ENCODE measurements at places on chromosomes 5 and 9. TPM values are rescaled to one million over a fixed set of nuclear protein-coding genes. Genes with fewer than 3 reads are reported as not detected.

The C5orf22 gene
- 25.7 TPM for total RNA-seq

The PDE6A gene
- 0.58 TPM for total RNA-seq

The GPRIN1 gene
- 16.2 TPM for total RNA-seq

The GPR150 gene
- 1.6 TPM for total RNA-seq

The PHF24 gene
- total RNA-seq, result not detected

The C5orf63 gene
- total RNA-seq, result 2.5 TPM

The CNTNAP3B gene
- total RNA-seq, result not detected

The DBH gene
- total RNA-seq, result not detected

The SPINK1 gene
- total RNA-seq, result not detected

The MAN2A1 gene
- total RNA-seq, result 129 TPM

The LARP1 gene
- 67.6 TPM for total RNA-seq

The SLC28A3 gene
- 0.13 TPM for total RNA-seq

The SPRY4 gene
- 36.4 TPM for total RNA-seq

The SPACA9 gene
- 4.1 TPM for total RNA-seq

The MEGF10 gene
- 21.0 TPM for total RNA-seq

The IFNA2 gene
- not detected for total RNA-seq

The CCDC180 gene
- total RNA-seq, result not detected

The RNF44 gene
- 10.5 TPM for total RNA-seq

The IL4 gene
- not detected for total RNA-seq

The TAF7 gene
- total RNA-seq, result 67.6 TPM

The LCN1 gene
- total RNA-seq, result not detected

The PDE8B gene
- not detected for total RNA-seq

The FBLL1 gene
- 0.32 TPM for total RNA-seq

The NLN gene
- total RNA-seq, result 40.7 TPM

The PCDH12 gene
- total RNA-seq, result under 0.01 TPM

The AMBP gene
- total RNA-seq, result not detected

The NINJ1 gene
- total RNA-seq, result 18.5 TPM

The GABRA1 gene
- not detected for total RNA-seq

The SLIT3 gene
- total RNA-seq, result under 0.01 TPM

The LCN2 gene
- not detected for total RNA-seq

The SGCD gene
- total RNA-seq, result 18.9 TPM

The NIPBL gene
- total RNA-seq, result 15.3 TPM

The ARHGEF28 gene
- total RNA-seq, result 90.0 TPM

The BTNL8 gene
- not detected for total RNA-seq

The DNAJA1 gene
- total RNA-seq, result 179 TPM

The SHC3 gene
- total RNA-seq, result under 0.01 TPM

The SLC46A2 gene
- total RNA-seq, result not detected

The PKD2L2 gene
- not detected for total RNA-seq

The FOXD1 gene
- 24.8 TPM for total RNA-seq

The SPOCK1 gene
- total RNA-seq, result 23.2 TPM

The PPP3R2 gene
- total RNA-seq, result not detected

The BTNL3 gene
- not detected for total RNA-seq

The OGN gene
- total RNA-seq, result not detected

The TNC gene
- total RNA-seq, result 29.6 TPM

The KCNV2 gene
- total RNA-seq, result not detected

All from LHCN-M2 (cell line).